ENCODE measurements at places on chromosomes 11 and 22. TPM values are rescaled to one million over a fixed set of nuclear protein-coding genes. Genes with fewer than 3 reads are reported as not detected.

Gene PDGFD
- 10.5 TPM for polyA plus RNA-seq

Gene ASRGL1
- polyA plus RNA-seq, result 4.3 TPM

Gene PKDREJ
- 0.07 TPM for polyA plus RNA-seq

Gene LIF
- 0.54 TPM for polyA plus RNA-seq

Gene CHADL
- polyA plus RNA-seq, result 39.2 TPM

Gene TYR
- not detected for polyA plus RNA-seq

Gene BTG4
- not detected for polyA plus RNA-seq

Gene FLRT1
- 1.5 TPM for polyA plus RNA-seq

Gene MRGPRF
- 9.4 TPM for polyA plus RNA-seq

Gene APOL5
- polyA plus RNA-seq, result 0.14 TPM

Gene NUP98
- 22.9 TPM for polyA plus RNA-seq

Gene ATXN10
- 96.6 TPM for polyA plus RNA-seq

Gene PATE4
- not detected for polyA plus RNA-seq

Gene SPDYC
- polyA plus RNA-seq, result not detected

Gene XNDC1N
- 3.1 TPM for polyA plus RNA-seq

Gene SLC17A6
- not detected for polyA plus RNA-seq

Gene CRYBB2
- polyA plus RNA-seq, result not detected

Gene ANGPTL5
- polyA plus RNA-seq, result 2.7 TPM

Gene BIRC3
- 6.2 TPM for polyA plus RNA-seq

Gene FGF3
- polyA plus RNA-seq, result not detected

Gene MAJIN
- not detected for polyA plus RNA-seq

Gene MRGPRE
- 0.11 TPM for polyA plus RNA-seq

Gene SERPING1
- polyA plus RNA-seq, result 268 TPM

Gene ENTHD1
- polyA plus RNA-seq, result 0.02 TPM

Gene FOSL1
- polyA plus RNA-seq, result 2.6 TPM

Gene OR5T1
- polyA plus RNA-seq, result not detected

Gene OR6Q1
- polyA plus RNA-seq, result not detected

Gene KDM2A
- polyA plus RNA-seq, result 27.1 TPM

Gene OR8K3
- not detected for polyA plus RNA-seq

Gene CEND1
- polyA plus RNA-seq, result 0.59 TPM

Gene RRP7A
- polyA plus RNA-seq, result 19.3 TPM

Gene TRIM22
- polyA plus RNA-seq, result 14.4 TPM

Gene RTN3
- polyA plus RNA-seq, result 58.4 TPM

Gene SPECC1L
- polyA plus RNA-seq, result 16.9 TPM

Gene ALG9
- polyA plus RNA-seq, result 16.3 TPM
